RWPE1 (cell line): ENCODE measurements at places on chromosomes 4 and X.

DNA sequence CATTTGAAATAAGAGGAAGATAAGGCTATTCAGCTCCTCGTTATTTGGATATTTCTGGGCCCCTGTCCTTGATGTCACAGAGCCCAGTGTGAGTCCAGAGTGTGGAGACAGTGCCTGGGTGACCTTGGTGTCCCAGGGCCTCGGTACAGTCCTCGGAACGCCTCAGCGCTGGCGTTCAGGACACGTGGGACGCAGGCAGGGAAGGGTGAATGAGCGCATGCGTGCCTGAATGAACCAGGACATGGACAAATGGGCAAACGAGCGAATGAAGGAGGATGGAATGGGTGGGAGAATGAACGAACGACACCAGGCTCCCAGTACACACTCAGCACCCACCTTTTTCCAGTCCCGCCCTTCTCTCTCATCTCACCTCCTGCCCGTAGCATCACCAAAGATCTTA lies 44.2 kb downstream of the EVC start:
- DNase-seq = no peak

- DNase-seq = no peak
These were observed 40.7 kb upstream of the DDX3X start for GRCh38 chrX:41293269-41293668.

- DNase-seq = no peak
These were observed 291.3 kb downstream of the PDHA2 start for GRCh38 chr4:96131186-96131585.

DNA sequence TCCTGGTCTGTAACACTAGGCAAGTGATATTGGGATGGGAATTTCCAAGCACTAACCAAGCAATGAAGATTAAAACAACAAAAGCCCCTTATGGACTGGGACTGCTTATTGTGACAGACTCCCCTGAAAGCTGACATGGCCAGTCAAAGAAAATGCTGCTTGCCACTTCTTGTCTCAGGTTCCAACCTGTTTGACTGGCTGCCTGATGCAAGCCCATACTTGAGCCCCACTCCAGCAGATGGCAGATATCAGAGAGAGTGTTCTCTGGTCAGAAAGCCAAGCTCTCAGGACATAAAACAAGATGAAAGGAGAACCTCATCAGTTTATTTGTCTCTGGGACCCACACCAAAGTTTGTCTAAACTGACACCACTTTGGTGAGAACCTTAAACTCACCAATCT lies 15.5 kb upstream of the IGBP1 start:
- peak; percentile 5 for DNase-seq

- DNase-seq = no peak
These were observed 99.5 kb downstream of the ARHGAP6 start for GRCh38 chrX:11566173-11566572.

GRCh38 chrX:465418-466215 lies 78.9 kb upstream of the PPP2R3B start:
- no peak for DNase-seq

DNA sequence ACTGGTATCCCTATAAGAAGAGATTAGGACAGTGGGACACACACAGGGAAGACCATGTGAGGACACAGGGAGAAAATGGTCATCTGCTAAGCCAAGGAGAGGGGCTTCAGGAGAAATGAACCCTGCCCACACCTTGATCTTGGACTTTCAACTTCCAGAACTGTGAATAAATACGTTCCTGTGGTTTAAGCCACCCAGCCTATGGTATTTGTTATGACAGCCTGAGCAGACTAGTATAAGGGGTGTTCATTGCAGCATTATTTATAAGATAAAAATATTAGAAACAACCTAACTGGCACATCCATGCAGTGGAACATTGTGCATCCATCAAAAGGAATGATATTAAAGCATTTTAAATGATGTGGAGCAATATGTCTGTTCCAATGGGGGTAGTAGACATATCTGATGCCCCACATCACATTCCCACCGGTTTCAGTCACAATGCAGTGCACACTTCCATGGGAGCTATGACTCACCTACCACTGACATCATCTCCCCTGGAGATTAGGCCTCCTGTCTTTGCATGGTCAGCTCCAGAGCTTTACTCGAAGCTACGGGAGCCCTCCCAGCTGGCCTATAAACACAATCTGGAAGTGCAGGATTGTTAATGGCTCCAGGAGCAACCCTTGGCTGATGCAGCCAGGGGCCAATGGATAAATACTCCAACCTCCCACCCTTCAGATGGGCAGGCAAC lies 38.9 kb upstream of the MAMLD1 start:
- peak; percentile 42 for DNase-seq

DNA sequence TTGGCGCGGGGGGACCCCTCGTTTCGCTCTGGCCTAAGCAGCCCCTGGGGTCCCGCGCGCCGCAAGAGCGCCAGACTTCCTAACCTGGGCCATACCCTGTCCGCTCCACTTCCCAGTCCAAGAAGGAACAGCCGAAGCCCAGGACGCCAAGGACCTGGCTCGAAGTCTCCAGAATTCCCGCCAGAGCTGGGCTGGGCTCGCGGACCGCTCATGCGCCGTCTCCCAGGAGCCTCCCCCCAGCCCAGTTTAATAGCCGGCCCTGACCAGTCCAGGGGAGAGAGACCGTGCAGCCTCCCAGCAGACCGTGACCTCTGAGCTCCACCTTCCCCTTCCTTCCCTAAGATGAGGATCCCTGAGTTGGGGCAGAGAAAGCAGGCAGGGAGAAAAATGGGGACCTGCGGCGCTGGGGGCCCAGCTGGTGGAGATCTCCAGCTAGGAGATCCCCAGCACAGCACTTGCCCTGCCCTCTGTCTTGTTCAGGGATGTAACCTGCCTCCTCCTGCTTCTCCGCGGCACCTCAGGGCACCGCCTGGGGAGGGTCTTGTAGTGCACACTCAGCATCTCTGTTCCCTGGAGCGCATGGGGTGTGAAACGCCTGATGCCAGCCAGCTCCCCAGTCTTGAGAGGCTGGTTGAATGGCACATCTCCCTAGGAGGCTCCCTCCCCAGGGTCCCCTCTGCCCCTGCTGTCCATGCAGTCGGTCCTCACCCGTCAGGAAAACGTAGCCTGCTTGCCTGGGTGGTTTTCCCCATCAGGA lies 1.2 kb upstream of the LETM1 start:
- peak; percentile 19 for DNase-seq

- no peak for DNase-seq
These were observed 64.1 kb downstream of the USP11 start for GRCh38 chrX:47296766-47297365.

GRCh38 chr4:125254106-125254505 lies 60.6 kb upstream of the FAT4 start:
- DNase-seq = no peak

GRCh38 chr4:37815591-37815990 lies 10.9 kb upstream of the PGM2 start:
- DNase-seq = no peak

GRCh38 chr4:16035843-16036242 lies 48.0 kb downstream of the PROM1 start:
- DNase-seq = no peak

DNA sequence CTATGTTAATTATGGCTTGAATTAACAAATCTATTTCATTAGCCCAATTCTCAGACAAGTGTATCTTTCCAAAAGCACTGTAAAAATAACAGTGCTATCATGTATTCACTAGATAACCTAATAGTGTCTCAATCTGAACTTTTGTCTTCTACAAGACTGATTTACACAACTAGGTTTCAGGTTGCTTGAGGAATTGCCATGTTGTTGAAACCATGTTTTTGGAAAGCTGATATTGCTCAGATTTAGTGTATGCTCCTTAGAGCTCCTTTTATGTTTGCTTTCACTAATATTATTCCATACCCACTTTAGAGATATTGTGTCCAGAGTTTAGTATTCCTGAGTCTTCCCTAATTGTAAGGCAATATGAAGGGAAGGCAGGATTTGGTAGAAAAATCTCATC lies 70.6 kb downstream of the GPAT3 start:
- no peak for DNase-seq

GRCh38 chrX:10506781-10507180 lies 113.6 kb downstream of the MID1 start:
- no peak for DNase-seq

DNA sequence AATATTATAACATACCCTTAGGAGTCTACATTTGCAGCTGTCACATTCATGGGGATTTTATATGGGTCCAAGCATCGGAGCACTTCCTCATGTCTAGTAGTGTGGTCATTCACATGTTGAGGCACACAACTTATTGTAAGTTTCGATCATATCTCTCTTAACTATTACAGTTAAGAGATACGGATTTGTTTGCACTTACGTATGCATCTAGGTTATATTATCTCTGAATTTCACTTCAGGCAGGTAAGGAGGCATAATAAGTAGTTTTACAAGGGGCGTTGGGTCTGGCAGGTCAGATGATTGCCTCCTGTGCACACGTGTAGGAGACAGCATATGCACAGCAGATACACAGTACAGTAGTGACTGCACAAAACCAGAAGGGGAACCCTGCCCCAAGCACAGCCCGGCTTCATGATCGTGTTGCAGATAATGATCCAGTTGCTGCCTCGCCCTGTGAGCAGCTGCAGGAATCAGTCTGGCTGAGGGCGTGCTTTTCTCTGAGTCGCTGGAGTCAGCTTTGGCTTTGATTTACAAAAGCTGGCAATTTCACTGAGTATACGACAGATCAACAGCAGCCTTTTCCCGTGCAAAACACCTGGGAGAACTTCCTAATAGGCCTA lies 302.9 kb upstream of the GATB start:
- peak; percentile 10 for DNase-seq

- peak; percentile 42 for DNase-seq
These were observed 137.6 kb downstream of the EGF start for GRCh38 chr4:110049951-110050925.

- no peak for DNase-seq
These were observed 47.1 kb downstream of the KLF3 start for GRCh38 chr4:38711066-38711465.

GRCh38 chr4:15336410-15337167 lies 91.2 kb upstream of the C1QTNF7 start:
- DNase-seq = peak; percentile 11

- no peak for DNase-seq
These were observed 262.7 kb downstream of the RCHY1 start for GRCh38 chr4:75251547-75251946.

DNA sequence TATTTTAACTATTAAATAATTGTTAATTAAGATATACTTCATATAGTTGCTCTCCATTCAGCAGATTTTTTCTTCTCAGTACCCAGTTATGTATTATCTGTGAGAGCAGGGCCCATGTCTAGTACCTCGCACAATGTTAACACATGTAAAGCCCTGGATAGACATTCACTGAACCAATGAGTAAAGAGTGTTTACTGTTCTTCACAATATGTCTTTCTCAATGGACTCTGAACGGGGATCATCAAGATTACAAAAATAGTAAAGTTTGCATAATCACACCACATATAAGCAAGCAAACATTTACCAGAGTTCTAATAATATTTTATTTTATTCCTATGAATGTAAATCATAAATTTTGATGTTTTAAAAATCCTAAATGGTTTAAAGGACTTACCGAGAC lies 47.1 kb downstream of the FBXO8 start:
- DNase-seq = no peak

DNA sequence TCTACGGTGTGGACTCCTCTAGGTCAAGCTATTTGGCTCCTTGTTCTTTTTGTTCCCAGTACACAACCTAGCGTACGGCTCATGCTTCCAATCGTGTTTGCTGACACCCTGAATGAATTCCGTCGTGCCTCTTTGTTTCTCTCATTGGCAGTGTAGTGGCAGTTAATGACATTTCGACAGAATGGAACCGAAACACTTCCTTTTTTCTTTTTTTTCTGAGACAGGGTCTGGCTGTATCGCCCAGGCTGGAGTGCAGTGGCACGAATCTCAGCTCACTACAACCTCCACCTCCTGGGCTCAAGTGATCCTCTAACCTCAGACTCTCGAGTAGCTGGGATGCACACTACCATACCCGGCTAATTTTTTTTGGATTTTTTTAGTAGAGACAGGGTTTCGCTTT lies 113.3 kb upstream of the ATP6AP2 start:
- no peak for DNase-seq

GRCh38 chrX:123199338-123199737 lies 15.3 kb downstream of the GRIA3 start:
- no peak for DNase-seq

GRCh38 chrX:10519761-10520160 lies 100.6 kb downstream of the MID1 start:
- no peak for DNase-seq

- peak; percentile 76 for DNase-seq
These were observed 229.2 kb downstream of the PTTG2 start for GRCh38 chr4:38189445-38189844.

DNA sequence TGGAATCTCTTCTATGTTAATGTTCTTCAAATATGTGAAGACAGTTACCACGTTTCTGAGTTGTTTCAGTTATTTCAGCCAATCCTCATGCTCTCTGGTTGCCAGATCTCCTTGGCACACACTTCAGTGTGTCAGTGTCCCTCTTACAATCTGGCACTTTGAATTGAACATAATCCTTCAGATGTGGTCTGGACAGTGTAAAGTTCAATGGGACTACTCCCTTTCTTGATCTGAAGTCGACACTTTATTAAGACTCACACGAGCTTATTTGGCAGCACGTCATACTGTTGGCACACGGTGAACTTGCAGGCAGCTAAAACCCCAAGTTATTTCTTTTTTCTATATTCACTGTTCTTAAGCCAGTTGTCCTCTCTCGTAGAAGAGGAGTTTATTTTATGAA lies 28.2 kb downstream of the ARSJ start:
- no peak for DNase-seq

- DNase-seq = no peak
These were observed 62.4 kb upstream of the NDP start for GRCh38 chrX:44035571-44035970.

GRCh38 chrX:121254336-121254735 lies 206.9 kb downstream of the GLUD2 start:
- DNase-seq = no peak

DNA sequence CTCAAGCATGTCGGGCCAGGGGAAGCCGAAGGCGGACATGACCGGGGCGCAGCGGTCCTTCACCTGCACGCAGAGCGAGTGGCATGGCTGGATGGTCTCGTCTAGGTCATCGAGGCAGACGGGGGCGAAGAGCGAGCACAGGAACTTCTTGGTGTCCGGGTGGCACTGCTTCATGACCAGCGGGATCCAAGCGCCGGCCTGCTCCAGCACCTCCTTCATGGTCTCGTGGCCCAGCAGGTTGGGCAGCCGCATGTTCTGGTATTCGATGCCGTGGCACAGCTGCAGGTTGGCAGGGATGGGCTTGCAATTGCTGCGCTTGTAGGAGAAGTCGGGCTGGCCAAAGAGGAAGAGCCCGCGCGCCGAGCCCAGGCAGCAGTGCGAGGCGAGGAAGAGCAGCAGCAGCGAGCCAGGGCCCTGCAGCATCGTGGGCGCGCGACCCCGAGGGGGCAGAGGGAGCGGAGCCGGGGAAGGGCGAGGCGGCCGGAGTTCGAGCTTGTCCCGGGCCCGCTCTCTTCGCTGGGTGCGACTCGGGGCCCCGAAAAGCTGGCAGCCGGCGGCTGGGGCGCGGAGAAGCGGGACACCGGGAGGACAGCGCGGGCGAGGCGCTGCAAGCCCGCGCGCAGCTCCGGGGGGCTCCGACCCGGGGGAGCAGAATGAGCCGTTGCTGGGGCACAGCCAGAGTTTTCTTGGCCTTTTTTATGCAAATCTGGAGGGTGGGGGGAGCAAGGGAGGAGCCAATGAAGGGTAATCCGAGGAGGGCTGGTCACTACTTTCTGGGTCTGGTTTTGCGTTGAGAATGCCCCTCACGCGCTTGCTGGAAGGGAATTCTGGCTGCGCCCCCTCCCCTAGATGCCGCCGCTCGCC lies at the start of gene SFRP2:
SFRP2 (minus strand) TSS at position 671 of the 864 bp plus-strand sequence; CDS start at position 423, 248 bp downstream.
- no peak for DNase-seq
